ENCODE measurements at places on chromosomes 3 and 15.
A peak's percentile ranks its signal among the peaks of the same experiment; 100 is the strongest.

DNA sequence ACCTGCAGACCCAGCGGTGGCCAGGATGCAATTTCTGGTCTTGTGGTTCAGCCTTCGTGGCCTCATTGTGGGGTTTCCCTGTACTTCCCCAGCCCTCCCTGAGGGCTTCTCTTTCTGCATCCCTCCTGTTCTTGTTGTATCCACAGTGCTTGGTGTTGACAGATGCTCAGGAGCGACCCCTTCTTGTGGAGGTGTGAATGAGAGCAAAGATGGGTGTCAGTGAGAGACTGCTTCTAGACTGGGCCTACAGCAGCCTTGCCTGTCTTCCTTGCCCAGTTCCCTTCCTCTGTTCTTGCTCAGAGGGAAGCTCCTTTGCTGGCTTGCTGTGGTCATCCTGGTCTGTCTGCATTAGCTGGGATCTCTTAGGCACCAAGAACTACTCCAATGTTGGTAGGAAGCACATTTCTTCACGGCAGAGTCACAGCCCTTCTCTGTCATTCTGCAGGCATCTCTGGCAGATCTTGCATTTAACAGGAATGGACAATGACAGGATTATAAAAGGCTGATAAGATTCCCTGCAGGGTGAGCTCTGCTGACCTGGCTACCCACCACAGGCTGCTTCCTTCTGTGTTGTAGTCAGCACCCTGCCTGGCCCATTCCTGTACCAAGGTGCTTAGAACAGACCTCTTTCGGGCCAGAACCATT lies 317.8 kb upstream of the C2CD4B start:
- no peak for DNase-seq

GRCh38 chr3:155504682-155505081 lies 211.2 kb upstream of the STRIT1 start:
- no peak for DNase-seq

- peak; percentile 41 for DNase-seq
Observed at GRCh38 chr15:68681836-68682235, 103.0 kb downstream of the CORO2B start.

DNA sequence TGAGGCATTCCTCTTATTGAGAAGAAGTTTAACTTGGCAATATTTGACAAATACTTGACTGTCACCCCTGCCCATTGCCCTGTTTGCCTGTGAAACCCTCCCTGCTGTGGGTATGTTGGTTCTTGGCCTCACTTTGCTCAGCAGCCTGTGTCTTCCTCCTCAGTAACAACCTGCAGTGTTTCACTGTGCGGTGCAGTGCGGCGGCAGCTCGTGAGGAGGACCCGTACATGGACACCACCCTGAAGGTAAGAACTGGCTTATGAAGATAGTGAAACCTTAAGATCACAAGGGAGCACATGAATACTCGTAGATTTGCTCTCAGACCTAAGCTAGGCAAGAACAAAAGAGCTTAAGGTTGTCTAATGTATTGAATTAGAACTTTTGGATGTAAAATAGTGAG lies 21.0 kb downstream of the HPS3 start:
- DNase-seq = no peak

DNA sequence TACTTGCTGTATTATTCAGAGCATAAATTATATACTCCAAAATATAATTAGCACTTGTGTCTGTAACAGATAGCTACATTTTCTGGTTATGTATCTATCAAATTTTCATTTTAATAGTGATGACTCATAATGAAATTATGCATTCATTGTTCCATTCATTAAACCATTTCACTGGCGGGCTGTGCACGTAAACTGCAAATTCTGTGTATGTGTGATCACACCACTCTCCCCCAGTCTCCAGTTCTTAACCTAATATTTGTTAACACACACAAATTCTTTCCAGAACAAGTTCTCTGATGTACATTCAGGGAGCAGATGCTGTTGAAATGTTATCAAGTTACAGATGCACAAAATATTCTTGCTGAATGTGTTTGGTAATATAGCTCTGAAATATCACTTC lies 3.8 kb upstream of the KCNMB2 start:
- no peak for DNase-seq

DNA sequence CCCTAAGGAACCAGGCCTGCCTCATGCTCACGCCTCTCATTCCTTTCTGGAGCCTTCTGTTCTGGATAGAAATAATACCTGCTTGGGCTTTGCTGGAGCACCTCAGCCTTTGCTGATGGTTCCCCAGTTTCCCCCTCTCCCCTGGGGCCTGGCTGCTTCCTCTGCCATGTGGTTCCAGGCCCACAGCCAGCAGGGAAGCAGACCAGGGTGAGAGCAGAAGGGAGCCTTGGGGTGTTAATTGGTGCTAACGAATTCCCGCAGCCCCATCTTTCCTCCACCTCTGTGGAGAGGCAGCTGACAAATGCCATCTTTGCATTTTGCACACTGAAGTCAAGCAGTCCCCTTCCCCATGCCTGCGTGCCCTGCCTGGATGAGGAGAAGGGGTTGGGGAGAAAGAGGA lies 13.1 kb upstream of the CORO2B start:
- DNase-seq = no peak

DNA sequence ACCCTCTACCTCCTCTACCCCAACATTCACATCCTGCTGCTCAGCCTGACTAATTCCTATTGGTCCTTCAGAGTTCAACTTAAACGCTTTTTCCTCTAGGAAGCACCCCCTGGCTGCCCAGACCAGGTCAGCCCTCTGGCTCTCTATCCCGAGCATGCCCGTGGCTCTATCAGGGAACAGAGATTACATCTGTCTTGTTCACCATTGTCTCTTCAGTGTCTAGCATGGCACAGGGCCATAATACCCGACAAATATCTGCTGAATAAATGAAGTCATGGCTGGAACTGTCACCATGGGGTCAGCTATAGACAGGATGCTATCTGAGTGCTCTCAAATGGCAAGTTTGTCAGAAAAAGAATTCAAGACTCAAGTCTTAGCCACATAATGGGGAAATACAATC lies 296.9 kb upstream of the CHRNA7 start:
- DNase-seq = no peak

DNA sequence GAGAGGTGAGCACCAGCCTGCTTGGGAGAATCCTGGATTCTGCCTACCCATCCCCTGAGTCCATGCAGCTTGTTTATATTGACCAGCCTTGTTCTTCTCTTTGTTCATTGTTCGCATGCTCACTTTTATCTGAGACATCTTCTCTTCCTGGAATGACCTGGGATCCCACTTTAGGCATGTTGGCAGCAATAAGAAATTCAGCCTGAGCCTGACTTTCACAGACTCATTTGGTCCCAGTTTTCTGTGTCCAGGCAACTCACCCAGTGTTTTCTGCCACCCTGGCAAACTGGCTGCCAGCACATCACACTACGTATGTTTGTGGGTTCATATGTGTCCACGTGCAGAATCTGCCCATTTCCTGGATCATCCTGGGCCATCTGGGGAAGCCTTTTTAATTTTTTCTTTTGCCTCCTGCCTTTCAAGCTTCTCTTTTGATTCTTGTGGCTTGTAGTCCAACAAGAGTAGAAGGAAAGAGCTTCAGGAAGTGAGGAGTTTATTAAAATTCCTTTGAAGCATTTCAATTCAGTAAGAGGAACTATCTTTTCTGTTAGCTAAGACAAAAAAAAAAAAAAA lies 199.9 kb downstream of the FNDC3B start:
- DNase-seq = no peak

DNA sequence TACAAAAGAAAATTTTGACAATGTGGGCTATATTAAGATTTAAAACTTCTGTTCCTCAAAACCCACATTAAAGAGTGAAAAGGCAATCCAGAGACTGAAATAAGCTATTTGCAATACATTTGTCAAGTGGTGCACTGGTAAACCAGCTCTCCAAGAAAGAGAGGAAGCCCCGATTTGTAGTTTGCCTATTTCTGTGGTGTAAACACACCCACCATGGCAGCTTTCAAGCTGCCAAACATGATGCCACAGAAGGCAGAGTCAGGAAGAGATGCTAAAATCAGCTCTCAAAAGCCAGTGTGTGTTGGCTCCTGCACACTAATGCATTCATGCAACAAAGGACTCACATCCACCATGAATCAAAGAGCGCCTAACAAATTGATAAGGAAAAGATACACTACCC lies 17.5 kb downstream of the RFTN1 start:
- no peak for DNase-seq

GRCh38 chr15:68347392-68347791 lies 69.8 kb downstream of the FEM1B start:
- DNase-seq = no peak

- no peak for DNase-seq
Observed at GRCh38 chr15:91947293-91947679, 93.8 kb downstream of the SLCO3A1 start.

- no peak for DNase-seq
Observed at GRCh38 chr3:36215241-36215640, 165.1 kb upstream of the STAC start.

GRCh38 chr15:79310612-79310984 lies 314 bp upstream of the TMED3 start:
- DNase-seq = no peak

DNA sequence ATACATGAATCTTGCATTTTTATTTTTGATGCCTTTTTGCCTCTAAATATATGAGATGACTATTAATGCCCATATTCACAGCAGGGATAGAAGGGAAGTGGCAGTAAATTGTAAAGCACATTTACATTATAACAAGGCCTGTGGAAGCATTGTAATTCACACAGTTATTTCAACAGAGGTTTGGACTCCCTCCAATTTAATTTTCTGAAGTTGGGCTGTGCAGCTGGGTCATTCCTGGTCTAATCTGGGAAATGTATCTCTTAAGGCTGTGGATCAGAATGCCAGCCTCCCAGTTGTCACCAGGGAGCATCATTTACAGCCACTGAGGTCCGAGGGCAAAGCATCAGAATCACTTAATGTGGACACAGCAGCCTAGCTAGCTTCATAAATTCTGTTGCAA lies 434.5 kb downstream of the MFSD1 start:
- DNase-seq = no peak

All from mesenteric fat pad (tissue), 1 donor.